ENCODE measurements at places on chromosomes 4 and X. TPM values are rescaled to one million over a fixed set of nuclear protein-coding genes. Genes with fewer than 3 reads are reported as not detected.

DNA sequence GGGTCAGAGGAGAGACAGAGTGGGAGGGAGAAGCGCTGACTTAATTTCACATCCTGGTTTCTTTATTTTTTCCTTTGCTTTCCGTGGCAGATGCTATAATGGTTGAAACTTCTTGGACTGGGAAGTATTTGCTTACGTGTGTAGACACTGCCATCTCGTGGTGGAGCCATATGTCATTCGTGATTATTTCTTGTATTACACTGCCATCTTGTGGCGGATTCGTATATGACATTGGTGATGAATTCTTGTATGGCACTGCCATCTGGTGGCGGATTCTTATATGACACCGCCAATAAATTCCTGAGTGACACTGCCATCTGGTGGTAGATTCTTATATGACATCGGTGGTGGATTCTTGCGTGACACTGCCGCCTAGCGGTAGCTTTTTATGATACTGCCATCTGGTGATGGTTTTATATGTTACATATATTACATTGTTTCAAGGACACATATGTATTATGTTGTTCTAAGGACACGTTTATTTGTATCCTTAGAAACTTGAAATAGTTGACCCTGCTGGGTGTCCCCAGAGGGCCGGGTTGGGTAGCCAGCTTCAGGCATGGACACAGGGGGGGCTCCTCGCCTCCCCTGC, 37.3 kb upstream of the CLCN4 start:
- DNase-seq = no peak

- DNase-seq = no peak
Measured at GRCh38 chr4:85127653-85128052, 161.2 kb upstream of the WDFY3 start.

GRCh38 chr4:82998898-82999297, 11.7 kb downstream of the LIN54 start:
- DNase-seq = no peak

GRCh38 chrX:55709735-55710134, 7.8 kb upstream of the RRAGB start:
- DNase-seq = no peak

DNA sequence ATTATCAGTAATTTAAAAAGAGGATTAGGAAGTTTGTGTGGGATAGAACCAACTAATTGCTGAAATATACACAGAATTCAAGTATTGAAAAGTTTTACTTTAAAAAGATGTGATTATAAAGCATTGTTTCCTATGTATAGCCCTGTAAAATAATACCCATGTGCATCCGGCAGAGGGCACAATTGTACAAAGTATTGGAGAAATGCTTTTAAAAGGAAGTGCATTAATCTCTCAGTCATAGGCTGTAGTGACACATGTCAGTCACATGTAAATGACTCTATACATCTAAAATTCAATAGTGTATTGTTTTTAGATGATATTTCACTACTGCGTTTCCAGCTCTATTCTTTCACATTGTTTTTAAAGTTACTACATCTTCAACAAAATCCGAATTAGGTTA, 9.7 kb upstream of the GEMIN8 start:
- no peak for DNase-seq

DNA sequence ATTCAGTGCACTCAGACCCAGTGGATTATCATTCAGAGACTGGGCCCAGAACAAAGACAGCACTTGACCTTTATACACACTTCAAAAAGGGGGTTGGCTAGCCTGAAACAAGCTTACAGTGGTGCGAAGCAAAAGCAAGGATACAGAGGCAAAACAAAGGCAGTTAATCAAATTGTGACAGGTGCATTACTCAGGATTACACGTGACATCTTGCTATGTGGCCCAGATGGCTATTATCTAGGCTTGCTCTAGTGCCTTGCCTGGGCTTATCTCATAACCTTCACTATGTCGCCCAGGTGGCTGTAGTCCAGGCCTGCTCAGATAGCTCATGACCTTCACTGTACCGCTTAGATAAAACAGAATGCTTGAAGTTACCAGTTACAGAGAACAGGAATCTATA, 1092.1 kb upstream of the PRKX start:
- DNase-seq = no peak

GRCh38 chr4:147704846-147705245, 20.9 kb upstream of the PRMT9 start:
- DNase-seq = no peak

DNA sequence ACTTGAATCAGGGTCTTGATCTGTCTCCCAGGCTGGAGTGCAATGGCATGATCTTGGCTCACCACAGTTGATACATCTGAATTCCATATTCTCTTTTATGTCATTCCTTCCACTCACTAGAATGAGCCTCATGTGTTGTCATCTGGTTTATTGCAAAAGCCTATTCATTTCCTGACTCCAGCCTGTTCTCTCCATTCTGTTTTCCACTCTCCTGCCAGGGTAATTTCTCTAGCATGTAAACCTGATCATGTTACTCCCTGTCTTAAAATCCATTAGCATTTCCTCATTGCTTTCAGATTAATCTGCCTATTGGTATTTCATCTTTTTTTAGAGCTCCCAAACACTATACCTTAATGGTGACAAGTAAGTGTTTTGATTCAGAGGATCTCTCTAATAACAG, 4.3 kb upstream of the DDX60L start:
- DNase-seq = no peak

- no peak for DNase-seq
Measured at GRCh38 chr4:148962539-148963290, 520.5 kb upstream of the NR3C2 start.

SRPX gene
- total RNA-seq = 410 TPM

DNA sequence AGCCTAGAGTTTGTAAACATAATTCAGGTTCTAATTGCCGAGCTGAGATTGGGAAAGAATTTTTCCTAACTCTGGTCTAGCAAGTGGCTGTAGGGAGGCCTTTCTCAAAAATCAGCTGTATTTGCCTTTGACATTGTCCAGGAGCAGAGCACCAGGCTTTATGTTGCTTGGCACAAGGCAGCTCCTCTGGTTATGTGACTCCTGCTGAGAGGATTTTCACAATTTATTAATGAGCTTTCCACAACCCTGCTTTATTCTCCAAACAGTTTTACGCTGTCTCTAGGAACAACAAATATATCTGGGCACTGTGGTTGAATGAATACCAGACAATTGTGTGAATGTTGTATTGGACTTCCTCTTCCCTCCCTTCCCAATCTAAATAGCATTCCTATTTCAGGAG, 14.9 kb downstream of the LSM6 start:
- DNase-seq = no peak

FAM47E gene
- 3.3 TPM for total RNA-seq

GLA gene
- total RNA-seq = 46.9 TPM

GRID2 gene
- not detected for total RNA-seq

GRCh38 chr4:183081116-183081469, 18.0 kb upstream of the WWC2 start:
- DNase-seq = no peak

- DNase-seq = no peak
Measured at GRCh38 chr4:140100771-140101170, 53.2 kb downstream of the MAML3 start.

- DNase-seq = no peak
Measured at GRCh38 chrX:39327255-39327654, 526.0 kb downstream of the MID1IP1 start.

GRCh38 chr4:173501592-173502150, 28.4 kb downstream of the HAND2 start:
- no peak for DNase-seq

GRCh38 chr4:72909461-72909860, 160.1 kb downstream of the COX18 start:
- no peak for DNase-seq

PLK4 gene
- 0.61 TPM for total RNA-seq

CHRDL1 gene
- 248 TPM for total RNA-seq

- no peak for DNase-seq
Measured at GRCh38 chrX:25287521-25287920, 271.8 kb upstream of the ARX start.

GSPT2 gene
- 7.3 TPM for total RNA-seq

DNA sequence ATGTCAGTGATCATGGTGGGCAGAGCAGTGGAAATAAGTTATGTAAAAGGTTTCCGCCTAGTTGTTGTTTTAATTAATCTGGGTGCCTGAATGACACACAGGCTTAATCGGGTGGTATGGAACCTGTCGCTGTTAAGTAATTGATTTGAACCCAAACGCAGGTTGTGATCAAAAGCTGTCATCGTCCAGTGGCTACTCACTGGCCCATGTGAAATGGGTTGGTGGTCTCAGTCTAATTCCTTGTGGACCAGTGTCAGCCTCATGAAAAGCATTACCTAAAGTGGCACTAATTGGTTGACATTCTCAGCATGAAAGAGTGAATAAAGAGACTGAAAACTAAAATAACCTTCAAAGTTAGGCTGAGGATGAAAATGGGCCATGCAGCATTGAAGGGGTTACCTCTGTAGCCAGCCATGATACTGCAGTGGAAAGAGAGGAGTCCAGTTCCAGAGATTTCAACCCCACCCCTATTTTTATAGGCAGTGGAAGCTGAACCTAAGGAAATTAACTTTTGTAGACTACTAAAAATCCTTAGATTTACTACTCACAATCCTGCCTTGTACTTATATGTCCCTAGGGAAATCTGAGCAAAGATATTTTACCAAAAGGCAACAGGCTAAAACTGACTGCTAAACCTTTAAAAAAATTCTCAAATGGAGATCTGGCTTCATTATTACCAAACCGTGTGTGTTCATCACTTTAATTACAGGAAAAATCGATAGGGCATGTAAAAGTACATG, 251.7 kb upstream of the TENM3 start:
- DNase-seq = no peak

DNA sequence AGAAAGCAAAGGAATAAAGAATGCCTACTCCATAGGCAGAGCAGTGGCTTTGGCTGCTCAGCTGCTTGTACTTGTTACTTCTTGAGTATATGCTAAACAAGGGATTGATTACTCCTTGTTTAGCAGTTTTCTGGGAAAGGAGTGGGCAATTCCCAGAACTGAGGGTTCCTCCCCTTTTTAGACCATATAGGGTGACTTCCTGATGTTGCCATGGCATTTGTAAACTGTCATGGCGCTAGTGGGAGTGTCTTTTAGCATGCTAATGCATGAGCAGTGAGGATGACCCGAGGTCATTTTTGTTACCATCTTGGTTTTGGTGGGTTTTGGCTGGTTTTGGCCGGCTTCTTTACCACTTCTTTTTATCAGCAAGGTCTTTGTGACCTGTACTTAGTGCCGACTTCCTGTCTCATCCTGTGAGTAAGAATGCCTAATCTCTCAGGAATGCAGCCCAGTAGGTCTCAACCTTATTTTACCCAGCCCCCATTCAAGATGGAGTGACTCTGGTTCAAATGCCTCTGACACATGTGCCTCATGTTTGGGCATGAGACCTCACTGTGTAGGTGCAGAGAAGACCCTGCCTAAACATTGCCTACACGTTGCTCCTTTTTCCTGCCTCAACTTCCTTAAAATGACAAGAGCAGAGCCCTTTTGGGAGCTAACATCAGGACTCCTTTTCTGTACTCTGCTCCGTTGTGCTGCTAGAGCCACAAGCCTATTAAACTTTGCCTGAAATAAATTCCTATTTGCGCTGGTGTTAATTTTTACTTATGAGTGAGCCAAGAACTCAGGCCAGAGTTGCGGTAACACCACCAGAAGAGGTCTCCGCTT, 21.0 kb upstream of the UBA6 start:
- no peak for DNase-seq

LIN54 gene
- total RNA-seq = 8.1 TPM

FREM3 gene
- not detected for total RNA-seq

DNA sequence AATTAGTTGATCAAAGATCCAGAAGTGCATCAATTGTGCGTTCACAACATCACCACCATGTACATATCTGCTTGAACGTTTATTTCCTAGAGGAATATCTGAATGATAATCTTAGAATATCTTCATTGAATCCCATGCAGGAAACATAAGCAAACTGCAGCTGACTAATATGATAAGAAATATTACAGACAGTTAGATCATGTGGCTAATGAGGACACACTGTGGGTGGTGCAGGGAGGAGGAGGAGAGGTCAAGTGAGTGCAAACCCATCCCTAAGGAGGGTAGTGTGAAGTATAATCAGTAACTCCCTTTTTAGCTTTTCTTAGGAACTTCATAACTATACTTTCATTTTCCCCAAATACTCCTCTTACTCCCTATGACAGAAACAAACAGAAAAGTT, 58.3 kb upstream of the HPGD start:
- no peak for DNase-seq

DNA sequence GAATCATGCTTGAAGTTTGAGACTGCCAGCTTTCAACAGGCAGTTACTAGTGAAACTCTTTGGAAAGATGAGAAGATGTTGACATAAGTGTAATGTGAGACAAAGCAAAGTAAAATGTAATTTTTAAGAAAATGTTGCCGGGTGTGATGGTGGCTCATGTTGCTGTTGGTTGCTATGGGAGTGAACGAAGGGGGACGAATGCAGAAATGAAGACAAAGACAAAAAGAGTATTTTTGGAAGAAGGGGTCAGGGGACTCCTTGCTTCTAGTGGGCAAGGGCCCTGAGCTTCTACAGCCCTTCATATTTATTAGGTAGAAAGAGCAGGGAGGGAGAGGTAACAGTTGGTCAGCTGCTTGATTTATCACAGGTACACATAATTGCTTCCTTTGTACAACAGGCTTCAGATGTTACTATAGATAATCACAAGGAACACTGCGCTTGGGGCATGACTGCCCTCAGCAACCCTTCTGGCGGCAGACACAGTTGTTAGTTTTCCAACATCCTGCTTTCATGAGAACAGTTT, 11.9 kb upstream of the UGDH start:
- DNase-seq = no peak

DNA sequence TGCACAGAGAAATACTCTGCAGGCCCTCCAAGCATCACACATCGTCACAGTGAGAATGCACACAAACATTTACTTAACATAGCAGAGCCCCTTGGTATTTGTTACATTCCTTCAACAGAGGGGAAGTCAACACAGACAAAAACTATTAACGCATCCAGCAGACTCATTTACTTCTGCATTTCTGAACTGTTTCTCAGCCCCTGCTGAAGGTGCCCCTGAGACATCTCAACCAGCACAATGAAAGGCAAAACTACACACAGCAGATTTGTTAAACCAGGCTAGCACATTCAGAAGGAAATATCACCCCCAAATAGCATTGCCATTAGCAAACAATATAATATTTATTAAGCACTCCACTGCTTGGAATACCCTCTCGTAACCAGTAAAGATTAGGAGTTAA, 367.0 kb downstream of the RAB28 start:
- no peak for DNase-seq

Data from mesenteric fat pad (tissue), 1 donor.